Activated CD4-positive, alpha-beta memory T cell treated with anti-CD3 and anti-CD28 coated beads for 36 hours (primary cell): ENCODE measurements at places on chromosomes 16 and 17.

DNA sequence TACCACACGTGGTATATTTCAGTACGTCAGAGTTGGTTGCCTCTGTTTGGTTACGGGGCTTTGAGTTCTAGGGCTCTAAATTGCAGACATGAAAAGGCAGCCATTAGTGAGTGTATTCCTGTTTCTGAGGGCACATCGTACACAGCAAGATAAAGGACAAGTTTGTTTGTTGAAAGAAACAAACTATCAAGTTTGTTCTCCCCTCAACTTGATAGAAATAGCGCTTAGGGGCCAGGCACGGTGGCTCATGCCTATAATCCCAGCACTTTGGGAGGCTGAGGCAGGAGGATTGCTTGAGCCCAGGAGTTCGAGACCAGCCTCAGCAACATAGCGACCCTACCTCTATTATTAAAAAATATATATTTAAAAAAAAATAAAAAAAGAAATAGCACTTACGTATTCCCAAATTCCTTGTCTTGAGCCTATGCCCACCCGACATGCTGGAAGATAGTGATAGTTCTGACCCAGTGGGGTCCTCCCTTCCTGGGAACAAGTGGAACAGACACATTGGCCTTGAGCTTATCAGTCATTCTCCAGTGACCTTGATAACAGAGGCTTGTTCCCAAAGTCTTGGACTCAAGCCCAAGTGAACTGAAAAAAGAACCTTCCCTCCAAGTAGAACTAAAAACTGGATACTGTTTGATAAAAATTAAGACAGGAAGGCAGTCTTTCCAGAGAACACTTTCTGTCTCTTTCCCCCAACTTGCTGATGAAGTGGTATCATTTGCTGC is 139.9 kb upstream of the CACNG3 start:
- no peak for DNase-seq

- DNase-seq: no peak
These were observed 30.8 kb downstream of the MYO1D start for GRCh38 chr17:32846143-32846542.

DNA sequence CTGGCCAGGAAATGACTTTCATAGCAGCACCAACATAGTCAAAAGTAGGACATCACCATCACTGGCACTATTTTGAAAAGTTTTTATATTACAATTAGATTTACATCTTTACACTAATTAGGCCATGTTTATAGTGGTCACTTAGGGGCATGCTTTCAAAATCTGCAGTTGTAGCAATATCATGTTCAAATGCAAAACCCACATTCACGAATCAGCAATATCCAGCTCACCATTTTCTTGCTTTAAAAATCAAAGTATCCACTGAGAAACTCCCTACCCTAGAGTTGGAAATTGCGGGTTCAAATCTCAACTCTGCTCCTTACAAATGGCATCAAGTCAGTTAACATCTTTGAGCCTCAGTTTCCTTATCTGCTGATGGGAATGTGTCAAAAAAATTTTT is 237.4 kb downstream of the ZFHX3 start:
- no peak for DNase-seq

DNA sequence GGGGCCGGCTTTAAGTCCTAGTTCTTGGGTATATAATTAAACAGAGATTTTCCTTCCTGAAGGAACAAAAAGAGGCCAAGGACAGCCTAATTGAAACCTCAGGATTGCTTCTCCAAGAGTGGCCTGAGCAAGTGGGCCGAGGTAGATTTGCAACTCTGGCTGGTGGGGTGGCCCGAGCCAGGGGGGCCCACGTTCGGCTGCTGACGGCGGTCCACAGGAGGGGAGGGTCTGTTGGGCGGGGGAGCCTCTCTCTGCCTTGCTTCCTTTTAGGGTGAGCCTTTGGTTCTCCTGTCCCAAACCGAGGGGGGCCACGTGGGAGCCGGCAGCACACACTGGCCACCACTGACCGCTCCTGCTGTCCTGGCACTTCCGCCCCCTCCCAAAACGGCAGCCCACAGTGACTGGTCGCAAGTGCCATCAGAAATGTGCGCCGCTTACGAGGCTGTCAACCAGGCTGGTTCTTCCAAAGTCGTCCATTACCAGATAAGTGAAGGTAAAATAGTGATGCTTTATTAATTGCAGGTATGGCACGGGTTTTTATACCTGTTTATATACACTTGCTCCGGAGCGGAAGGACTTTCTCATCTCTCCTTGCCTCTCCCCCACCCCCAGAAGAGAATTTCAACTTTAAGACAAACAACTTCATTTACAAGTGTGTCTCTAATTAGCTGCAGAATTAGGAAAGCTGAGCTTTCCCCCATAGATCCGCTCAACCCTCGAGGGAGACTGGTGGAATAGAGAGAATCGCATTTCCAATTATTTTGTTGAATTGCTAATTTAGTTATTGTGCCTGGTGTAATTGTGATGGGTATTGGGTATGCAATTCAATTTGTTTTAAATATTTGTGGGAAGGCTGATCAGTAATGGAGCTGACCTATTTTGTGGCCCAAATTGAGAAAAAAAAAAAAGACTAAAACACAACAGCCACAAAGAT is 117.8 kb downstream of the AATF start:
- no peak for DNase-seq

DNA sequence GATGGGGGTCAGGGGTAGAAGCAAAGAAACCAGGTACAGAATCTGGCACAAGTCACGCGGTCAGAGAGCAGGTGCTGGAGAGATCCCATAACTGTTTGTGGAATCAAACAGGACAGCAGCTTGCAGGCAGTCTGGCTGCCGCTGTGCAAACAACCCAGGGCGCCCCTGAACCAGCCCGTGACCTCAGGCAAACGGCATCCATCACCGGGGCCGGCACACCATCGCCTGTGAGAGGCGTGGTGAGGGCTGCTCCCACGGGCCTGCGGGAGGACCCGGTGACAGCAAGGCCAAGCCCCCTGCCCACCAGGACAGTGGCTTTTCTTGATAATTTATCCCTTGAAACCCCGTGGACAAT is 47.9 kb downstream of the CBFA2T3 start:
- no peak for DNase-seq

DNA sequence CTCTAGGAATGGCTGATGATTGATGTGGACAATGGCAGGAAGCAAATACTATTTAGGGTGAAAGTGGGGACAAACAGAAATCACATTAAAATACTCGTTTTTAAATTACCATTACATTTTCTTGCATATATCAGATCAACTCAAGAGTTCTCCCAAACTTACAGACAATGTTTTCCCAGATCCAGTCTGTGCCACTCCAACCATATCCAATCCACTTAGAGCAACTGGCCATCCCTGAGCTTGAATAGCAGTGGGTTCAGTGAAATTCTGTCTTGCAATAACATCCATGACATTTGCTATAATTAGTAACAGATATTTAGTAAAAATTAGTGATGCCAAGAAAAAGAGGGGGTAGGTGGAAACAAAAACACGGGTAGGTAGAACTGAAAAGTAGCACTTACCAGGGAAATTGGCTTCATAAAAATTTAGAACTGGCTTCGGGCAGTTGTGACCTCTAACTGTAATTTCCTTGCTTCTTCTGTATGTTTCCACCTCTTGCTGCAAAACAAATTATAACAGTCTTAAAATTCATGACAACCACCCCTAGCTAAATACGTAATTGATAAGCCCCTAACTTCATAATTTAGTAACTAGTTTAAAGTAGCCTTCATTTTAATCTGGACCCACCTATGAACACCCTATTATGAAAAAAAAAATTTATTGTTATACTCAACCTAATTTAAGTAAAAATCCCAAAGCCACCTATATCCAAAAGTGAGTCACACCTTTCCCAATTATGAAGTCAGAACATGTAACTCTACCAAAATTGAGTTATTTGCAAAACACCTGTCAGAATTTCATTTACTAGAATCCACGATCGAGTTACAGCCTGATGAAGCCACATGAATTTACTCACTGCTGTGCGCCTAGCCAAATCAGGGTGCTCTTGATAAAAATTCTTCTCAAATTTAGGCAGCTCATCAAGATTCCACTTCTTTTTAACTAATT is 2.0 kb downstream of the DDX5 start:
- no peak for DNase-seq

DNA sequence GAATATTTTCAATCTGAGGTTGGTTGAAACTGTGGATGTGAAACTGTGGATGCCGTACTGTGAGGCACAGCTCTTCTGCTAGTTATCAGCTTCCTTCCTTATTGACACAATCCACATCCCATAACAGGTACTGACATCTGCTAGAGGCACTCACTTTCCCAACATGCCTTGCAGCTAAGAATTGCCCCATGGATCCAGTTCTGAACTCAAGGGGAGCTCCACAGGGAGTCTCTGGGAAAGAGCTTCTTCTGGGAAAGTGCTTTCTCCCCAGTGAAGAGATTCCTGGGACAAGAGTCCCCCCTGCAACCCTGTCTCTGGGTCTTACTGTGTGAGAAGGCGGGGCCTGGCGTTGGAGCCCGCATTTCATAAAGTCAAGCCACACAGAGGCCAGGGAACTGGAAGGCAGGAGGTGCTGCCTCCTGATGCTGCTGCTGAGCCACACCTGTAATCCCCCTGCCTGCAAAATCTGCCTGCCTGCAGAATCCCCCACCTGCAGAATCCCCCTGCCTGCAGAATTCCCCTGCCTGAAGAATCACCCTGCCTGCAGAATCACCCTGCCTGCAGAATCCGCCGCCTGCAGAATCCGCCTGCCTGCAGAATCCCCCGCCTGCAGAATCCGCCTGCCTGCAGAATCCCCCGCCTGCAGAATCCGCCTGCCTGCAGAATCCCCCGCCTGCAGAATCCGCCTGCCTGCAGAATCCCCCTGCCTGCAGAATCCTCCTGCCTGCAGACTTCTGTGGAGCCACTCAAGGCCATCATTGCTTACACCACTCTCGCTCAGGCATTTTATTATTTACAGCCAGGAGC is 305.4 kb downstream of the FOXL1 start:
- DNase-seq: no peak

DNA sequence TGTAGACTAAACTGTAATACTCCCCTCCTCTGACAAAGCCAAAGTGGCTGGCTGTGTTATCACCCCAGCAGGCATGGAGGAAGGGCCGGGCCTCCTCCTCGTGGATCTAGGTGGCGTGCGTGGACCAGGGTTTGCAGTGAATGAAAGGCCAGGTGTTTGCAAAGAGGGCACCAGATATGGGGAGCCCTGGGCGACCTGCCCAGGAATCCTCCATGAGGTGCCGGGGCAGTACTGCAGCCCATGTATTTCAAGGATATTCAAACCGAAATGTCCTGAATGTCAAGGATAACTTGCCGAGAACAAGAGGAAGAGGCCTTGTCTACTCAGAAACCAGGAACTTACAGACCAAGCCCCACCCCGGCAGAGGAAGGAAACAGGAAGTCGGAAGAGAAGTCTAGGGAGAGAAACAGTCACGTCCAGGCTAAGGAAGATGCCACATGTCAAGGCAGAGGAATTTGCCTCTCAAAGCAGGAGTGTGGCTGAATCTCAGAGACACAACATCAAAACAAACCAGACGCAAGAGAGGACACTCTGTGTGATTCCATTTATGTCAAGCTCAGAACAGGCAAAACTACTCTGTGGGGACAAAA is 13.7 kb upstream of the OSGIN1 start:
- DNase-seq: no peak
